Effector memory CD4-positive, alpha-beta T cell (primary cell): ENCODE measurements at places on chromosomes 1 and 21.

- no peak for DNase-seq
Measured at GRCh38 chr1:60622486-60622885, 459.9 kb upstream of the NFIA start.

GRCh38 chr1:232150770-232151548 is 479.0 kb downstream of the SIPA1L2 start:
- no peak for DNase-seq

DNA sequence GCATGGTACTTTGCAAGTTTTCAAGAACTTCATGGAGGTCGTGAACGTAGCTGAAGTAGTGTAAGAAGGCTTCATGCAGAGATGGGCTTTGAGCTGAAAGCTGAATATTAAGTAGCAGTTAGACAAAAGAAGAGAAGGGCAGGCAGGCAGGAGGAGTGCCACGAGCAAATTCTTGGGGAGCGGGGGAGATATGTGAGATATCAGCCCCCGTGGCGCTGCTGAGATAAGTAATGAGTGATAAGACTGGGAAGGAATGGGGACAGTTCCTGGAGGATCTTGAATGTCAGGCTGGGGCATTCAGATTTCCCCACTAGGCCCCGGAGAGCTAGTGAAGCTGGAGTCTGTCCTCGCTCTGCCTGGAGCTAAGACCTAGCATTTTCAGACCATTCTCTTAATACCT is 27.9 kb upstream of the KIRREL1 start:
- no peak for DNase-seq

GRCh38 chr1:176466514-176466913 is 3.5 kb downstream of the PAPPA2 start:
- DNase-seq, result no peak

DNA sequence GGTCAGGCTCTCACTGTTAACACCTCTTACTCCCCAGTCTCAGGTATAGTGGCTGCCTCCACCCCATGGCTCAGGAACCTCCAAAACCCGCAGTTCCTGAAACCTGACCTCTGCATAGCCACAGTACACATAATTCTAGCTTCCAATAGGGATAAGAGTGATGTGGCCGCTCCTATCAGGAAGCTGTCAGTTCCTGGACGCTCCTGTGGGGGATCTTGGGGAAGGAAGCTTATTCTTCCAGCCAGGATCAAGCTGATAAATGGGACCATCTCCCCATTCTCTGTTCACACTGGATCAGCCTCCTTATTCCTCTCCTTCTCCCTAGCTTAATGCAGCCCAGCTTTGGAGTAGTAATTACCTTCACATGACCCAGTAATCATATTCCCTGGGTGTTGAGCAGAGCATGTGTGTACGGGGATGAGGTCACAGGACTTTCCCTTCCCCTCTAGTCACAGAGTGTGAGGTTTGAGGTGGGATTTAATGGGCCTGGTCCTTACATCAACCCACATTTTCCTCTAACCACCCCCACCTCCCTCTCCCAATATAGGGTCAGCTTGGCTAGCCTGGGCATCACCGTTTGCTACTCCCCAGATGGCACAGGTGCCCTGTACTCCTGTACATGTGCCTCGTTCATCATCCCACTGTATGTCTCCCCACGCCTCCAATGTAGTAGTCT is 7.0 kb upstream of the POU3F1 start:
- no peak for DNase-seq

GRCh38 chr1:168405906-168406549 is 125.4 kb downstream of the TBX19 start:
- no peak for DNase-seq

- DNase-seq, result no peak
Measured at GRCh38 chr1:86692641-86693040, 11.7 kb upstream of the SH3GLB1 start.

DNA sequence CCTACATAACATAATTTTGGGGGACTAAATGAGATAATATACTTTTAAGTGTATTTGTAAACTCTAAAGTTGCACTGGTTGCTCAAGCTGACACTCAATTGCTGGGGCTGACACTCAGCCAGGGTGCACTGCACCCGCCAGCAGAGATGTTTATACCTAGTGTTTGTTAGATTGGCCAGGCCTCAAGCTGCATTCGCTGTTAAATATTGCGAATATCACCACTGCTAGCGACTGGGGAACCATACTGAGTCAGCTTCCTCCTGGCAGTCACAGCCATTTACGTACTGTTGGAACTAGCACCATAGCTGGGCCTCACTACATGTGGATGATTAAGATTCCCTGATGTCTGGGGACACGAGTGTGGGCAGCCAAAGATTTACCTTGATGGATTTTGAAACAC is 12.7 kb upstream of the RWDD3 start:
- no peak for DNase-seq

- no peak for DNase-seq
Measured at GRCh38 chr1:8754993-8755392, 62.4 kb downstream of the RERE start.

- no peak for DNase-seq
Measured at GRCh38 chr1:213345621-213346020, 294.6 kb downstream of the RPS6KC1 start.

- no peak for DNase-seq
Measured at GRCh38 chr1:192630521-192631287, 5.2 kb upstream of the RGS13 start.

DNA sequence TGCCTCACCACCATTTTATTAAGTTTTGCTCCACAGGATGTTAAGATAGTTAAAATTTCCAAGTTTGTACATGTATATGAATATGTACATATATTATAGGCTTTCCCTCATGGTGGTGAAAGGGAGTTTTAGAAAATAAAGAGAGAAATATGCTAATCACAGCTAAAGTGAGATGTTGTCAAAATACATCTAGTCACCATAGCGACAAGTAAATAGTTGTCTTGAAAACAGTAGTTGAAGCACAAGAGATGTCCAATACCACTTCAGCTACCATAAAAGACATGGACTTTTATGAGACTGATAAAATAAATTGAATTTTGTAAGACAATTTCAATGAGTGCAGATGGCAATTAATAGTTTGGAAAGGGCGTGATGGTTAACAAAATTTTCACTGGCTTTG is 1600.0 kb downstream of the BRINP3 start:
- no peak for DNase-seq

DNA sequence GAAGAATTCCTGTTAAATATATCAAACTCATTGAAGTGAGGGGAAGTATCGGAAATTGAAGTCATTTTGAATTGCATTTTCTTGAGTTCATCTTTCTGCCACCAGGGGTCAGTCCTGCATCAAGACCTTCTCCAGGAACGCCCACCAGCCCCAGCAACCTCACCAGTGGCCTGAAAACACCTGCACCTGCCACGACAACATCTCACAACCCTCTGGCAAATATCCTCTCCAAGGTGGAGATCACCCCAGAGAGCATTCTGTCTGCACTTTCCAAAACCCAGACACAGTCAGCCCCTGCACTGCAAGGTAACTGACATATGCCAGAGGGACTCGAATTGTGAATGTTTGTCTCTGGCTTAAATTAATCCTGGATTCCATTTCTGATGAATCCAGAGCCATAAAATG is 22.8 kb upstream of the TARS2 start:
- peak; percentile 58 for DNase-seq

- DNase-seq, result no peak
Measured at GRCh38 chr21:35062016-35062415, 12.9 kb upstream of the RUNX1 start.

DNA sequence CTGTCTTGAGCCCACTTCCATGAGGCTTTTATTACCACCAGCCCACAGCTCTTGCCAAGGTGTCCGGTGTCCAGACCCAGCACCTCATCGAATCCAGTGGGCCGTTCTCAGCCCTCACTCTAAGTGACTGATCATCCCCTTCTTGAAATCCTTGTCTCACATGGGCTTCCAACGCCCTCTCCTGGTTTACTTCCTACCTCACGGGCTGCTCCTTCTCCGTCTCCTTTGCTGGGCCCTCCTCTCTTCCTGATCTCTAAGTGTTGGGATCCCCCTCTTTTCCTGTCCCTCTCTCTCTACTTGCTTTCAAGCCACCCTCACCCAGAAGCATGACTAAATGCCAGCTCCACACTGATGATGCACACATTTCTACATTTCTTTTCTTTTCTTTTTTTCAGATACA is 9.0 kb upstream of the RHBG start:
- no peak for DNase-seq

- no peak for DNase-seq
Measured at GRCh38 chr1:223504741-223505140, 111.5 kb downstream of the CCDC185 start.

DNA sequence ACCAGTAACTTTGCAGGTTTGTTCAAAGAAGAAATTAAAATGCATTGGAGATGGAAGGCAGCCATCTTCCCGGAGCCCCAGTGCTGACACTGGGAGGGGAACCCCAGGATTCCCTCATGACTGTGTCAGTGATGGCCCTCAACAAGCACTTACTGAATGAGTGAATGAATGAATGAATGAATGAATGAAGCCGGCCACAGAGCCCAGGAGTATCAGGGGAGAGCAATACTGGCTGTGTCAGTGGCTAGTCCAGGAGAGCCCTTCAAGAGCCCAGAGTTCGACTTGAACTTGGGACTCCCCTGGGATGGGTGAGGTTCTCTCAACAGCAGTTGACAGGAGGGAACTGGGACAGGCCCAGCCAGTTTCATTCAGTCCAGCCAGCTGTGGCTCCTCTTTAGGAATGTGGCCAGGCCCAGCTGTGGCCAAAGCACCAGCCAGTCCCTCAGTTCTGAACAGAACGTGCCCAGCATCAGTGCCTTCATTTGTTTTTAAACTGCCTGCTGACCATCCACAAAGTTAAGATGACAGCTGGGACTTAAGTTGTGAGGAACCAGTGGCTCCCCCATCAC is 9.2 kb upstream of the ERG start:
- no peak for DNase-seq

DNA sequence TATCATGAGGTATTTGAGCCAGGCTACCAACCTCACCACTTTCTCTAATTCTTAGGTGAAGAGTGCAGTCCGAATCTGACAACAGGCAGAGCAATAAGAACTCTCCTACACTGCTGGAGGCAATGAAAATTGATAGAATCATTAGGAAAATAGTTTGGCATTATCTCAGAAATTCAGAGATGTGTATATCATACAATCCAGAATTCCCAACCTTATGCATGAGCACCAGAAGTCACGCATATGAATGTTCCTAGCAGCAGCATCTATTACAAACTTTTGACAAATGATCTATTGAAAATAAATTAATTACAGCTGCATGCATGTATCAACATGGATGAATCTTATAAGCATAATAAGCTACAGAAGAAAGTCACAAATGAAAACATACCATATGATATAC is 176.9 kb upstream of the CAMK1G start:
- no peak for DNase-seq

DNA sequence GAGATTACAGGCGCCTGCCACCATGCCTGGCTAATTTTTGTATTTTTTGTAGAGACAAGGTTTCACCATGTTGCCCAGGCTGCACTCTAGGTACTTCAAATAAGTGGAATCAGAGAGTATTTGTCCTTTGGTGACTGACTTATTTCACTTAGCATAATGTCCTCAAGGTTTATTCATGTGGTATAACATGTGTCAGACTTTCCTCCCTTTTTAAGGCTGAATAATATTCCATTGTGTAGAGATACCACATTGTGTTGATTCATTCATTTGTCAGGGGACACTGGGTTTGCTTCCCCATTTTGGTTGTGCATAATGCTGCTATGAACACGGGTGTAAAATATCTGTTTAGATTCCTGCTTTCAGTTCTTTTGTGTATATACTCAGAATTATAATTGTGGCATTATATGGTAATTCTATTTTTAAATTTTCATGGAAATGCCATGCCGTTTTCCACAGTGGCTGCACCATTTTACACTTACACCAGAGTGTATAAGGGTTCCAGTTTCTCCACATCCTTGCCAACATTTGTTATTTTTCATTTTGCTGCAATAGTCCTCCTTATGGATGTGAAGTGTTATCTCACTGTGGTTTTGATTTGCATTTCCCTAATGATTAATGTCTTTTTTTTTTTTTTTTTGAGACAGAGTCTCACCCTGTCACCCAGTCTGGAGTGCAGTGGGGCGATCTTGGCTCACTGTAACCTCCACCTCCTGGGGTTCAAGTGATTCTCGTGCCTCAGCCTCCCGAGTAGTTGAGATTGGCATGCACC is 35.1 kb downstream of the IL6R start:
- DNase-seq, result no peak

DNA sequence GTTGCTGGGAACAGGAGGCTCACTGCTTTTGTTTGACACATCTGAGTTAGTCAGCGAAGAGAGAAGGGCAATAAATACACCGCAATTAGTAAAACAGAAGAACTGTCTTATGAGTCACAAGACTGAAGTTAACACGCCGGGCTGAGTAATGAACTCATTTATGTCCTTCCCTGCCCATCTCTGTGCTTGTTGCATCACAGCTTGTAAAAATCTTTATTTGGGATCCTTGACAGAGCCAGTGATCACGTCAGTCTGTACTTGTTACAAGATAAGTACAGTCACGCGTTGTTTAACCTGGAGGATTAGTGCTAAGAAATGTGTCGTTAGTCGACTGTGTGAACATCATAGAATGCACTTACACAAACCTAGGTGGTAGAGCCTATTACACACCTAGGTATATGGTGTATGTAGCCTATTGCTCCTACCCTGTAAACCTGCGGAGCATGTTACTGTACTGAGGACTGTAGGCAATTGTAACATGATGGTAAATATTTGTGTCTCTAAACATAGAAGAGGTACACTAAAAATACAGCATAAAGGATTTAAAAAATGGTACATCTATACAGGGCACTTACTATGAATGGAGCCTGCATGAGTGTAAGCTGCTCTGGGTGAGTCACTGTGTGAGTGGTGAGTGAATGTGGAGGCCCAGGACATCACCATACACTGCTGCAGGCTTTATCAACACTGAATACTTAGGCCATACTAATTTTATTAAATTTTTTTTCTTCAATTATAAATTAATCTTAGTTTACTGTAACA is 272.2 kb downstream of the TNR start:
- DNase-seq, result no peak

DNA sequence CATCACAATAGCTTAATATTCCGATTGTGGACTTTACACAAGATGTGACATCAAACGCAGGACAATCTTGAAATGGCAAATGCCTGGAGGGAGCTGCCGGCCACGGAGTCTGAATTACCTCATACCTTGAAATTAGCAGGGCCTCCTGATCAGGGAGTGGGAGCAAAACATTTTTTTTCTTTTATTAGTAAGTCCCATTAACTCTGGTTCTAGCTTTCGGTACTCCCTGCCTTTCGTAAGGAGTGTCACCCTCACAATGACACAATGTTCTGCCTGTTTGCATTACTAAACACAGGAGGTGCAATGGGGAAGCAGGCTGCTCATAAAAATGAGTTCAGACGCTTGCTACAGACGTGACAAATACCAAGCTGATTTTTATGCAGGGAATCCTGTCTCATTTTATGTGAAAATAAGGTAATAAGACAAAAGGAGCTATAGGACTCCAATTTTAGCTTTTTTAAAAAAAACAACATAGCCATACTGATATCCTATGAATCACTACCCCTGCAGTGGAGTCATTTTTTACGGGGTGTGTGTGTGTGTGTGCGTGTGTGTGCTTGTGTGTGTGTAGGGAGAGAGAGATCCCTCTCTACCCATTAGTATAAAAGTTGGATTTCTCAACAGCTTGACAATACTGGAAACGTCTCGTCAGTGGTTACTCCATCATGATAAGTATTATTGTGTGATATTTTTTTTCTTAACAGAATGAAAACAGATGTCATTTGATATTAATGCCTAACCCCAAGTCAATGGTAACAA is 205.1 kb upstream of the RUNX1 start:
- no peak for DNase-seq
